ENCODE measurements at places on chromosomes 4 and X. TPM values are rescaled to one million over a fixed set of nuclear protein-coding genes. Genes with fewer than 3 reads are reported as not detected.
A peak's percentile ranks its signal among the peaks of the same experiment; 100 is the strongest.

The PAQR3 gene
- 20.7 TPM for total RNA-seq

The CT47A7 gene
- not detected for total RNA-seq

The GRID2 gene
- total RNA-seq = not detected

The FATE1 gene
- total RNA-seq = not detected

The SERPINA7 gene
- total RNA-seq = not detected

The PRR27 gene
- not detected for total RNA-seq

The VCX3B gene
- not detected for total RNA-seq

The SPANXN3 gene
- total RNA-seq = not detected

The NMU gene
- not detected for total RNA-seq

The ZMAT1 gene
- not detected for total RNA-seq

The TMPRSS11D gene
- not detected for total RNA-seq

The WNK3 gene
- 0.63 TPM for total RNA-seq

The TMEM131L gene
- 5.7 TPM for total RNA-seq

The NPNT gene
- not detected for total RNA-seq

DNA sequence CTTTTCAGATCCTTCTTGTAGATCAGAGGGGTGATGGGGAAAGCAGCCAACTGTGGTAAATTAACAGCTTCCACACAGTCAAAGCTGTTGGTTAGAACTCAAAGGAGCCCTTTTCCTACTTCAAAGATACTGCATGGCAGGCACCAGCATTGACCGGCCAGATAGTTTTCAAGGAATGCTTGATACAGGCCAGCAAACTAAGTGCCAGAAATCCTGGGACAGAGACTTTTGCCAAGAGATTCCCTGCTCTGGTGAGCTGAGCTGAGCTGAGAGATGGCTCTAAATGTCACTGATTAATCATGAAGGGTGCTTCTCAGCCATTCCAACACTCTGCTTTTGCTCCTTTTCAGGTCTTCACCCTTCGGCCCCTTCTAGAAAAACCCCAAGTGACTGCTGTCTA, 131.6 kb upstream of the MED14 start:
- DNase-seq = peak; percentile 47

- DNase-seq = peak; percentile 88
These were observed 22.6 kb downstream of the WDR1 start for GRCh38 chr4:10093801-10094552.

DNA sequence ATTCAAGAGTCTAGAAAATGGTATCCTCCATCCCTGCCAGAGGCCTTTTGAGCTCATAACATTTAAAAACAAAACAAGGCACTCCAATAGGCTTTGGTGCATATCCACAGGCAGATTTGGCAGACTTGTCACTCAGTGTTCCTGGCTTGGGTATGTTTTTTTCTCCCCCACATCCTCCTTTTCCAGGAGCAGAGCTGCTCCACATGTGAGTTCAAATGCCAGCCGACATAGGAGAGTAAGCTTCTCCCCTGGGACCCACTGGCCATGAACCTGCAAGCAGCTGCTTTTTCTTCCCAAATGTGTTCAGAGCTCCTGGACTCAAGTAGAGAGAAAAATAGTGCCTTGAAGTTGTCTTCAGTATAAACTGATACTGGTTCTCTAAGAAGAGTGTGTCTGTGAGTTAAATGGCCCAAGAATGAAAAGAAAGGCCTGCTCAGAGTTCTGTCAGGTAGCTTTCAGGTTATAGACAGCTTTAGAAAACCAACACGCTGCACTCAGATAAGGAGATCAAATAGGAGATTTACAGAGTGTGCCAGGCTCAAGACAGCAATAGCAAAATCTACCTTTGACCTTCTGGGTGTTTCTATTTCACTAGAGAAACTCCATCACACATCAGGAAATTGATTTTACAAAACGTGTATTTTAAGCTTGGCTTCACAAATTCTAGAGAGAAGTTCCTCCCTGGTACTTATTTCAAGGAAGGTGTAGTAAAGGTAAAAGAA, 162.5 kb upstream of the GALNT7 start:
- DNase-seq = no peak

DNA sequence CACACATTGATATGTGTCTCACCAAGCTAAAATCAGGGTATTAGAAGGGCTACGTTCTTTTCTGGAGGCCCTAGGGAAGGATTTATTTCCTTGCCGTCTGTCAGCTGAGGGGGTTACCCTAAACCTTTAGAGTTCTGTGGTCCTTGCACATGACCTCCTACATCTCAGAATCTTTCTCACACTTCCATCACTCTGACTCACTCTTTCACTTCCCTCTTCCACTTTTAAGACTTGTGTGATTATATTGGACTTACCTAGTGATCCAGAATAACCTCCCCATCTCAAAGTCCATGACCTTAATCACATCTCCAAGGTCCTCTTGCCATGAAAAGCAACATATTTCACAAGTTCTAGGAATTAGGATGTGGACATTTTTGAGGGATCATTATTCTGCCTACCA, 53.6 kb upstream of the FUNDC1 start:
- no peak for DNase-seq

DNA sequence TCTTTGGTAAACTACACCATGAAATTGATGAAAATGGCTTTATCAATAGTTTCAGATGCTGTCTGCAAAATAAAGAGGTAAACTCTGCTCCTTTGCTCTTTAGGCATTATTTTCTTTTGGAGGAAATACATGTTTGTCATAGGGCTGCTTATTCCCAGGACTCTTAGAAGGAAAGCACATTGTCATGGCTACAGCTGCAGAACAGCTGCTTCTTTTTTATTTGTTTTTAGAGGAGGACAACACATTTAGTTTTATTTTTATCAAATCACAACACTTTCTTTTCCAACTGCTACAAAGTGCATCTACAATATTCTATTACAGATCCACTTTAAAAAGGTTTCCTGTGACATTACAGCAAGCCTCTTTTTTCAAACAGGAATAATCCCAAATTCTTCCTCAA, 12.7 kb upstream of the HPF1 start:
- no peak for DNase-seq

DNA sequence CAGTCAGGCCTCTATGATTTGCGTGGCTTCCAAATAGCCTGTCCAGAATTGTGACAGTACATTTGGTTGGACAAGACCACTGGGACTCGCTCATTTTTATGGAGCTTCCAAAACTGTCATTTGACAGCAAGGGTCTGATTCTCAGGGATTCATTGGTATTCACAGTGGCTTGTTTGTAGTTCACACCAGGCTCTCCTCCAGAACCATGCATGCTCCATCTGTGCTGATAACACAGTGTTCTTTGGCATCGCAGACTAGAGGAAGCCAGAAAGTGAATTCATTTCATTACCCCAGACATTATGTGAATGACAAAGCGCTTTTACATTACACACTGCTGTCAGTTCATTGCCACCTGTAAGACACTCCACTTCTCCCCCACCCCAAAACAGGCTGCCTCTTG, 208.3 kb downstream of the ARHGAP10 start:
- no peak for DNase-seq

GRCh38 chr4:168859888-168860694, 150.0 kb downstream of the CBR4 start:
- no peak for DNase-seq

- DNase-seq = peak; percentile 83
These were observed 49.7 kb upstream of the GAB1 start for GRCh38 chr4:143286701-143287571.

DNA sequence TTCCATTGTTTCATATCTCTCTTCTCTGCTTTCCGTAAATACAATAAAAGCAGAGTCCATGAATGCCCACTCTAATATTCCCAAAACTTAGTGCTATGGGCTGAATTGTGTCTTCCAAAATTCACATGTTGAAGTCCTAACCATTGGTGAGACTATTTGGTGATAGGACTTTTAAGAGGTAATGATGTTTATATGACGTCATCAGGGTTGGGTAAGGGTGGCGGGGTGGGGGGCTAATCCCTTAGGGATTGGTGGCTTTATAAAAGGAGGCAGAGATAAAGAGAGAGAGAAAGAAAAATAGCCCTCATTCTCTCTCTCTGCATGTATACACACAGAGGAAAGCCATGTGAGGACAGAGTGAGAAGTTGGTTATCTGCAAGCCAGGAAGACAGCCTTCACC, 722.2 kb downstream of the DMD start:
- no peak for DNase-seq

- DNase-seq = no peak
These were observed 398.3 kb downstream of the PRDM5 start for GRCh38 chr4:120524237-120524636.

- DNase-seq = no peak
These were observed 1.4 kb upstream of the PHKA1 start for GRCh38 chrX:72715546-72715945.

- DNase-seq = peak; percentile 68
These were observed 18.7 kb upstream of the ZNF157 start for GRCh38 chrX:47351706-47352105.

DNA sequence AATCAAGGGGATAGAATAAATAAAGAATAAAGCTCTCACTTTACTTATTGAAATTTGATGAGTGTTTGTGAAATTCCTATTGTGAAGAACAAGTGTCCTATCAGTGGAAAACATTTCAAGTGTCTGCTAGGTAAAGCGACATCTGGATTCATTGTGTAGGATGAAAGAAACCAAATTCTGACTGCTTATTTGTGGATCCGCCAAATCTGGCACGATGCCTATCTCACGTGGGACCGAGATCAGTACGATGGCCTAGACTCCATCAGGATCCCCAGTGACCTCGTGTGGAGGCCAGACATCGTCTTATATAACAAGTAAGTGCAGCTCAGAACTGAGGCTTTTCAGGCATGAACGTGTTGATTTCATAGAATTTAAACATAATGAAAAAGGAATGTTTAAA, 1.9 kb downstream of the CHRNA9 start:
- no peak for DNase-seq

DNA sequence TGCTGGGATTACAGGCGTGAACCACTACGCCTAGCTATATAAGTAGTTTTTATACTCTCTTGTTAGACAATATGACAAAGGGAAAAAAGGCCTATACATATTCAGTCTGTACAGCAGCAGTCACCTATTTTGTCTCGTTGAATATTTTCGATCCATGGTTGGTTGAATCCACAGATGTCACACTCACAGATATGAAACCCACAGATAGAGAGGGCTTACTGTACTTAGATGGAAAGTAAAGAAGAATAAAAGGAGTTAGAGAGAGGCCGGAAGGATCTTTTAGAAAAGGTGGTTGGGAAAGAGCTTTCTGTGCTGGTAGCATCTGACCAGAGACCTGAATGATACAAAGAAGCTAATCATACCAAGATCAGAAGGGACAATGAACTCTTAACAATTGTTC, 38.3 kb upstream of the SPINK2 start:
- no peak for DNase-seq

DNA sequence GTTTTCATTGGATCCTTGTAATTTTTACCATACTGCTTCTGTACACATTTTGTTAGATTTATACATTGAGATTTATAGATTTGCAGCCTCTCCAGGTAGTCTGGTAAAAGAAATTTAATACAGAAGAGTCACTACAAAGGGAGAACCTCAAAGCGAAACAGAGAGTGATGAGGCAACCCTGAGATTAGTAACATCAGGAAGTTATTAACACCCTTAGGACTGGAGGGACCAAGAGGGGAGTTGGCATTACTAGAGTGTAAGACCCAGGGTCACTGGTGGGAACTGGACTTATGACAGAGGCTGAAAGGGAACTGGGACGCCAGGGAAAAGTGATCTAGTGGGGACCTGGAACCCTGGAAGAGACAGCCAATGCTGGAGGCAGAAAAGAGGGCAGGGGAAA, 20.6 kb upstream of the MAML3 start:
- DNase-seq = no peak

DNA sequence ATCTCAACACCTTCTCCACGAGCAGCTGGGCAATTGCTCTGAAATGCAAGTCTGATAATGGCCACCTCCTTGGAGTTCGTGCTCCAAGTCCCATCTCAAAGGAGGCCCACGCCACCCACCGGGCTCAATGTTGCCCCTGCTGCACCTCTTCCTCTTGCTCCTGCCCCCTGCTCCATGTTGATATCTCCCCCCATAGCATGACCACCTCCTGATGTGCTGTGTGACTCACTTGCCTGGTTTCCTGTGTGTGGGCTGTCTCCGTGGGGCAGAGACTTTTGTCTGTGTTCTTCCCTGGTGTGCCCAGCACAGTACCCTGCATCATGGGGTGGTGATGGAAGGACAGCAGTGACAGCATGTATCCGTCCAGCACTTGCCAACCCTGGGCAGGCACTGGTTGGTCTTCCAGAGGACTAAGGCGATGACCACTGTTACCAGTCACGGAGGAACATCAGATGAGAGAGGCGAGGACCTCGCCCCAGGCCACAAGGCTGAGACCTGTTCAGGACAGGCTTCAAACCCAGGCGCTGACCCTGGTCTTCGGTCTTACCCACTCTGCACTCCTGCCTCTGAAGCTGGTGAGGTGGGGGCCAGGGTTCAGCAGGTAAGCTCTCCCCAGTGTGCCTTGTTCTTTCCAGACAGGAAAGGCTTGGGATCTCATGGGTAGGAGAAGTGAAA, 104.6 kb upstream of the LRPAP1 start:
- no peak for DNase-seq

DNA sequence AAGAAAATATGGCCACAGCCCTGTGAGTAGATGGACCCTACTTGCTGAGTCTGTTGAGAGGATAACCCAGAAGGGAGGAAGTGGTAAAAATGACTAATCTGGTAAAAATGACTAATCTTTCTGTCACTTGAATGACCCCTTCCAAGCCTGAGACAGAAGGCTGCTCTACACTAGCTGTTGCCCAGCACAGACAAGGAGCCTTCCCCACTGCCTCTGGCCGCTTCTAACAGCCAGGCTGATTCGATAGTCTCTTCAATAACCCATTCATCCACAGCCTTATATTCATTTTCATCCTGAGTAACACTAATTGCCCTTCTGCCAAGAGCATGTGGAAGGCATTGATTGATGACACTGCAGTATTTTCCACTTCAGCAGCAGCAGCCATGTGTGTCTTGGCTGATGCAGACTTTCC, 18.4 kb downstream of the MAGEB17 start:
- DNase-seq = peak; percentile 80

- DNase-seq = peak; percentile 95
These were observed 74.6 kb upstream of the SH3RF1 start for GRCh38 chr4:169345316-169345721.

GRCh38 chr4:148215202-148215601, 227.0 kb downstream of the NR3C2 start:
- no peak for DNase-seq

GRCh38 chr4:152719801-152720556, 40.2 kb upstream of the TMEM154 start:
- no peak for DNase-seq

Measured in GM23248 (cell line).